ENCODE measurements at places on chromosomes 5 and 9. TPM values are rescaled to one million over a fixed set of nuclear protein-coding genes. Genes with fewer than 3 reads are reported as not detected.

The KIF24 gene
- 0.44 TPM for total RNA-seq

The PCDHA5 gene
- total RNA-seq, result 0.47 TPM

The ZFP37 gene
- 2.3 TPM for total RNA-seq

The INSL4 gene
- total RNA-seq, result not detected

The TAF11L8 gene
- not detected for total RNA-seq

The OGN gene
- 114 TPM for total RNA-seq

The SLU7 gene
- 96.6 TPM for total RNA-seq

The NR2F1-AS1 gene
- total RNA-seq, result 20.5 TPM

The CAVIN4 gene
- total RNA-seq, result 0.24 TPM

The SLC6A7 gene
- not detected for total RNA-seq

The NKD2 gene
- 1.4 TPM for total RNA-seq

The PFN3 gene
- total RNA-seq, result not detected

The SPATA31C1 gene
- total RNA-seq, result not detected

The CTSV gene
- total RNA-seq, result 0.84 TPM

The PLPPR1 gene
- total RNA-seq, result not detected

The SPATA31D4 gene
- total RNA-seq, result not detected

The SPINK7 gene
- total RNA-seq, result not detected

The XPA gene
- total RNA-seq, result 11.2 TPM
